ENCODE measurements at places on chromosomes 5 and 9. TPM values are rescaled to one million over a fixed set of nuclear protein-coding genes. Genes with fewer than 3 reads are reported as not detected.
A peak's percentile ranks its signal among the peaks of the same experiment; 100 is the strongest.

TMEM215 gene
- total RNA-seq = not detected

SH2D3C gene
- total RNA-seq = 1.9 TPM

CD74 gene
- 125 TPM for total RNA-seq

- ATAC-seq = peak; percentile 97
These were observed 225.3 kb upstream of the CLINT1 start for GRCh38 chr5:158084292-158084691.

MOB3B gene
- 3.7 TPM for total RNA-seq

- no peak for ATAC-seq
These were observed 4.8 kb upstream of the TEX10 start for GRCh38 chr9:100357501-100357900.
